ENCODE measurements at places on chromosomes 5 and 9. TPM values are rescaled to one million over a fixed set of nuclear protein-coding genes. Genes with fewer than 3 reads are reported as not detected.

KLHL3 gene
- total RNA-seq = 0.47 TPM

ZNF658 gene
- total RNA-seq = 2.6 TPM

RALGPS1 gene
- total RNA-seq = 2.4 TPM

GPR150 gene
- not detected for total RNA-seq

ARID3C gene
- total RNA-seq = not detected

SLC1A3 gene
- 27.1 TPM for total RNA-seq

PTPRD gene
- 9.6 TPM for total RNA-seq

IFNA2 gene
- total RNA-seq = not detected

CLTB gene
- total RNA-seq = 158 TPM

DNA sequence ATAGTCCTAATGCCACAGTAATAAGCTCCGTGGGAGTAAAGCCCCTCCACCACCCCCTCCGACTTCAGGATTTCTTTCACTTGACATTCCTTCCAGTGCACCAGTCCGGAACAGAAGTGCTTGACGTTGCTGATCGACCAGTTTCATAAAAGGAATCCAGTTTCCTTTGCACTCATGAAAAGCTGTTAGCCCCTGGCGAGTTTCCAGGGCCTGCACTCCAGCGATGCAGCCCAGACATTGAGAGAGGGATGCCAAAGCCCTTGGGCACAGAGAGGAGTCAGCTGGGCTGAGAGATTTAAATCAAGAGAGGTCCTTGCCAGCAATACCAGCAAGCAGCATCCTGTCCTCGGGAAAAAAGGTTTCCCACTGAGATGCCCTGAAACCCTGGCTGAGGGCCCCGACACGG lies 170.1 kb downstream of the GABBR2 start:
- no peak for DNase-seq

DNA sequence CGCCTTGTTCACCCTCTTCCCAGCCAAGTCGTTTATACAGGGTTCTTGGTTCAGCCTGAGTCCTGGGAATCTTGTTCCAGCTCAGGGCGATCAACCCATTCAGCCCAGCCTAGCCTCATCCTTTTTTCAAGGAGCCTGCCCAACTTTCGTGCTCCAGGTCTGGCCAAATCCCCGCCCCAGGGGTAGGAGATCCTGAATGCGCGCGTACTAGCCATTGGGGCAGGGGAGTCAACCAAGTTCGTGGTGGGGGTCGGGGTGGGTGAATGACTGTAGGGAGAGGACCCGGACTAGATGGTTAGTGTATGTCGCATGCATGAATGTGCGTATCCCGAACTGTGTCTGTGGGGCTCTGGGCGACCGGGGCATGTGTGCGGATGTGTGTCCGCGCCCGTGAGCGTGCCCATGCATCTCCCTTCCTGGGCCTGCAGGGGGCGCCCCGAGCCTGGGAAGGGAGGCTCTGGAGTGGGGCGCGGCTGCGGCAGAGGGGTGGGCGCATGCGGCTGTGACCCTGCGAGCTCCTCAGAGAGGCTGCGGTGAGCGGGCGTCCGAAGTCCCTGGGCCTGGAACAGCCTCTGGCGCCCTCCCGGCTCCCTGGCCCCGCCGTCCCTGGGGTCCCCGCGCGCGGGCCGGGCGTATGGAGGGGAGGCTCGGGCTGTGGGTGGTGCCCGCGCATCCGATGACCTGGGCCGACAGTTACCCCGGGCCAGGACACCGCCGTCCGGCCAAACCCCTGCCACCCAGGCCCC lies 8.7 kb downstream of the CCL21 start:
- peak; percentile 53 for DNase-seq

- no peak for DNase-seq
Measured at GRCh38 chr5:16871746-16872339, 64.2 kb downstream of the MYO10 start.

- no peak for DNase-seq
Measured at GRCh38 chr9:93261735-93262523, 78.0 kb downstream of the WNK2 start.

- no peak for DNase-seq
Measured at GRCh38 chr5:143017541-143017940, 247.4 kb downstream of the ARHGAP26 start.

- peak; percentile 32 for DNase-seq
Measured at GRCh38 chr9:69056191-69056815, 20.8 kb downstream of the FXN start.

GRCh38 chr5:77637170-77637997 lies 1.1 kb downstream of the OTP start:
- no peak for DNase-seq

- DNase-seq = no peak
Measured at GRCh38 chr5:100758306-100758705, 144.8 kb downstream of the ST8SIA4 start.

- no peak for DNase-seq
Measured at GRCh38 chr9:91119142-91119541, 242.6 kb downstream of the AUH start.

- DNase-seq = no peak
Measured at GRCh38 chr5:118327389-118327788, 661.0 kb downstream of the DTWD2 start.

DNA sequence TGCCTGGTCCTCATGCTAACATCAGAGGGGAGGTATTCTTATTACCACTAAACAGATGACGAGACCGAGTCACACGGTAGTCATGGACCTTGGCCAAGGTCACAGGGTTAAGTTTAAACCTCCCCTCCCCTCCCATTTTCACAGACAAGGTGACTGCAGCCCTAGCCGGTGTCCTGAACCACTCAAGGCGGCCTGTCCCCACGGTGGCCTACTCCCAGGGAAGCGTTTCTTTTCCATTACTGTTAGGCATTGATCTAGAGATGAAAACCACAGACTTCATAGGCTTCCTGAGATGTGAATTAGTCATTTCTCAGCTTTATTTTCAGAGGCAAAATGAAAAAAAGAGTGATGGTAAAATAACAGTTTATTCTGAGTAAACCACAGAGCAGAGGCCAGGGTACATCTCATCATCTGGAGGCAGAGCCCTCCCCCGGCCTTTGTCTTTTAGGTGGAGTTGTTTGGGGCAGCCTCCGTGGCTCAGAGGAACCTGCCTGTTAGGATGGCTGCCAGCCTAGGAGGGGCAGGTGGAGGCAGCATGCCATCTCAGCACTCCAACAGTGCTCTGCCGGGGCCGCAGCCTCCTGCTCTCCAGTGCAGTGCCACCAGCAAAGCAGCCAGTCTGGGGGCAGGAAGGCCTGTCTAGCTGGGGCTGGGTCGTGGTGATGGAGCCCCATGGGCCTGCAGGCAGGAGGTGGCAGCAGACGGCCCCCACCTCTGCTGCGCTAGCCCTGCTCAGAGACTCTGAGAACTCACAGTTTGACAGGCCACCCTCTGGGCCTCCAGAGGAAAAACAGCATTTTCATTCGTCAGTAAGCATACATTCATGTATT lies 71.2 kb downstream of the RAPGEF1 start:
- DNase-seq = peak; percentile 89

DNA sequence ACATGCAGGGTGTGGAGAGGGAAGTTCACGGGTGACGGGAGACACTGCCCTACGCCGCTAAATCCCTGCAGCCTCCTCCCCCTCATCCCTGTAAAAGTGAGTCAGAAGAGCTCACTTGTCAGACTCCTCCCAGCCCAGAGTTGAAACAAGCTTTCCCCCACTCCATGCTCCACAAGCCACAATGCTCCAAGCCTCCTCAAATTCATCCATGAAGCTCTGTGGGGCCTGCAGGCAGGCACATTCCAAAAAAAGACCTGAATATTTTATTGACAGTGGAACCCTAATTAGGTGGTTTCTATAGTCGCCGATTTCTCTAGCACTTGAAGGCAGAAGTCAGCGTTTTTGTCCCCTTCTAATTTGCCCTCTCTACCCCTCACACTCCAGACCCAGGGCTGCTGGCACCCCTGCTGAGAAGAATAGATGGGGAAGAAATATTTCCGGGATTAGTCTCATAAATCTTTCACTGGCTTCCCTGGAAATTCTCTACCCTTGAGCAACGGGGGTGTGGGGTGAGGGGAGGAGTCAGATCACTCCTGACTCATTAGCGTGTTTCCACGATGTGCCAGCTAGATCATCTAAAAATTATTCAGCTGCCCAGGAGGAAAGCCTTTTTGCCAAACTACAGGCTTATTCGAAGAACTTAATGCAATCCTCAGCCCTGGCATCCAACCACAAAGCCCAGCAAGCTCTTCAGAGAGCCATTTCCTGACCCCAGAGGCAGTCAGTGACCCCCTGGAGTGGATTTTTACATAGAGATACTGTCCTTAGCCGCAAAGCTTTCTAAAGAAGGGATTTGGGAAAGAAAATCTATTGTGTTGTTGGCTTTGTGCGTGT lies 97.1 kb downstream of the ENC1 start:
- DNase-seq = peak; percentile 99

DNA sequence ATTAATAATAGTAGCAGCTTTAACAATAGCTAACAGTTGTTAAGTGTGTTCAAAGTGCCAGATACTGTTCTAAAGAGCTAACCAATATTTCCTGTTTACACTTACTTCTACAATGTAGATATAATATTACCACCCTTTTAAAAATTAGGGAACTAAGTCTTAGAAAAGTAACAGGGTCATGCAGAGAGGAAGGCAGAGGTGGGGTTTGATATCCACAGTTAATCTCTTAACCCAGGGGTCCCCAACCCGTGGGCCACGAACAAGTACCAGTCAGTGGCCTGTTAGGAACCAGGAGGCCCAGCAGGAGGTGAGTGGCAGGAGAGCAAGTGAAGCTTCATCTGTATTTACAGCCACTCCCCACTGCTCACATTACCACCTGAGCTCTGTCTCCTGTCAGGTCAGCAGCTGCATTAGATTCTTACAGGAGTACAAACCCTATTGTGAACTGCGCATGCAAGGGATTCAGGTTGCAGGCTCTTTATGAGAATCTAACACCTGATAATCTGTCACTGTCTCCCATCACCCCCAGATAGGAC lies 89.1 kb downstream of the ACTL7B start:
- no peak for DNase-seq

DNA sequence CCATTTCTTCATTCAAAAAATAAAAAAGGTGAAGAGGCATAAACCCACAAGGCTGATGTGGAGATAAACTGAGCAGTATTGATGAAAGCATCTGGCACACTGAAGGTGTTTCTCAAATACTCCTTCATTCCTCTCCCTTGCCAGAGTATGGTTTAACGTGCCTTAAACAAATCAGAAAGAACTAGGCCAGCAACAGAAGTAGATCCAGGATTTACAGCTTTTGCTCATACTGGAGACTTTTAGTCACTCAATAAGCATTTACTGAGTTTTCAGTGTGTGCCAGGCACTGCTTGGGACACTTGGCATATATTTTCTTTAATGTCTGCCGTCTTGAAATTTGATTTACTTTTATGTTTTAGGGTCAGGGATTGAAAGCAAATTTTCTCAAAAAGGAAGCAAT lies 53.0 kb downstream of the BNC2 start:
- no peak for DNase-seq

- DNase-seq = no peak
Measured at GRCh38 chr5:173582216-173583111, 34.0 kb downstream of the BOD1 start.

- no peak for DNase-seq
Measured at GRCh38 chr9:137728444-137729311, 109.9 kb downstream of the EHMT1 start.

- no peak for DNase-seq
Measured at GRCh38 chr9:136829981-136830885, 12.0 kb upstream of the AJM1 start.

GRCh38 chr5:69489246-69489645 lies 3.3 kb upstream of the OCLN start:
- DNase-seq = no peak

GRCh38 chr9:101093620-101094019 lies 65.1 kb downstream of the PLPPR1 start:
- DNase-seq = peak; percentile 74
